Activated CD4-positive, alpha-beta T cell treated with anti-CD3 and anti-CD28 coated beads for 24 hours (primary cell): ENCODE measurements at places on chromosomes 4 and X.

- no peak for DNase-seq
Measured at GRCh38 chrX:68693481-68694434, 46.3 kb downstream of the STARD8 start.

DNA sequence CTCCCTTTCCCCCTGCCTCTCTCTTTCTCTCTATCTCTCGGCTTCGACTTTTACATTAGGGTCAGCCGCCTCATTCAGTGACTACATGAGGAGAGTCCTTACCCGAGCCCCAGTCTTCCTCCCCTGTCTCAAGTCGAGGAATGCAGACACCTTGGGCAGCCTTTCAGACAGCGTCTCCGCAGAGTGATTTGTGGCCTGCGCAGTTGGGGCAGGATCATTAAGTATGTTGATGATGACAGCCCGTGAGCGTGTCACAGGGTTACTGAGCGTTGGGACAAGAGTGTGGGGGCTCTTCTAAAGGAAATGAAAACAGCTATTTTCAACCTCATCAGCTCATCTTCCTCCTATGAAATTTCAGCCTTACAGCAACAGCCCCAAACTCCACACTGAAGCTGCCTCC is 312.1 kb upstream of the GATB start:
- no peak for DNase-seq

DNA sequence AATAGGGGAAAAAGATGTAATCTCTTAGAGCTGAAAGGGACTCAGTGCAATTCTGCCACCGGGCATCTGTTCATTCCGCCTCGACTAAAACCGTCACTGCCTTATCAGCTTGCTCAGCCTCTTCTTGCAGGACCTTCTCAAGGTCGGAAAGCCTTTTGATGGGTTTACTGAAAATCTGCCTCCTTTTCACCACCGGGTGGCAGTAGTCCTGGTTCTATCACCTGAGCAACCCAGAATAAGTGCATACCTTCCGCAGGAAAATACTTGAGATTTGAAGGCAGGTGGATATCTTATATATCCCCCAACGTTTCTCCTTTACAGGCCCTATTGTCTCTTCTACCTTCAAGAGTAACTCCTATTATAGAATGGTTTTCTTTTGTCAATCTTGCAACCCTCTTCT is 103.4 kb upstream of the PAK3 start:
- DNase-seq = peak; percentile 3

- no peak for DNase-seq
Measured at GRCh38 chrX:126064901-126065541, 101.1 kb downstream of the DCAF12L2 start.

DNA sequence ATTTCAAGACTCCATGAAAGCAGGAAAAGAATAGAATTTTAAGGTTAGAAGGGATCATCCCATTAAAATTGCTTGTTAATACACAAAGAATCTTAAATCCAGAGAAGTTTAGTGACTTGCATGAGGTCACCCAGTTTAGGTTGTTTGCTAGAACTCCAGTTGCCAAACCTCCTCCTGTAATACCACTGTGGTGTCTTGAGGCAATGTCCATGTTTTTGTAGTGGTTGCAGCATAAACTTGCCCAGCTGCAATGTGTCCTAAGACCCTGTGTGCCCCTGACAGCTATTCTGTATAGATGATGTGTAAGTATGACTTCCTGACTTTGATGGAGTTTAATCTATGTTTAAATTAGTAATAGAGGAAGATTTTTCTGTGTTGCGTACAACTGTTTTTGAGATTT is 6.3 kb downstream of the SFRP2 start:
- DNase-seq = no peak

DNA sequence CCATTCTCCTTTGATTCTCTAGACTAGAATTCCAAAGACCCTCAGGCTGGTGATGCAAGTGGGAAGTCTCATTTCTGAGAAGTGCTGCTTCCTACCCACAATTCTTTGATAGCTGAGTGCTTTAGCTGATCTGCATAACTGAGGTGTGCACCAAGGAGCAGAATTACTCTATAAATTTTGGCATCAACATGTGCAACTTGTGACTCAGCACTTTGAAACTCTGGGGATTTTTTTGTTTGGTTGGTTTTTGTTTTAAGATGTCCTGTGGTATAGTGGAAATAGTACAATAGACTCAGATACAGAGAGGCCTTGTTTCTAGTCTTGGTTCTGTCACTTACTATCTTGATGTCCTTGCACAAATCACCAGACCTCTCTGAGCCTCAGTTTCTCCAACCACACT is 148.4 kb downstream of the AR start:
- no peak for DNase-seq

DNA sequence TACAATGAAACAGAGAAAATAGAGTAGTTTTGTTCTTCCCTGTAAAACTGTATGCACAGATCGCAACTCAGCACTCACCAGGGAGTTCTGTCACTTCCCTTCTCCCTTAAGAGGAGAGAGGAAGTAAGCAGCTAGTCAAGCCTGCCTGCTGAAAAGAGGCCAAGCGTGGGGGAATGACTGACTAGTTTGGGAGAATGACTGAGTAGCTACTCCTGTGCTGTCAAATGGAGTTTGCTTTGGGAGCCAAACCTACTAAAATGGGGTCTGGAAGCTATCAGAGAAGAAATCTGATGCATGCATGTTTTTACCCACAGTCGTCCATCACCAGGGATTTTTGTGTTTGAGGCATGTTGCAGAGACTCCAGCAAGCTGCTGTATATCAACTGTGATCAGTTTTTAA is 54.6 kb upstream of the LHFPL1 start:
- no peak for DNase-seq

DNA sequence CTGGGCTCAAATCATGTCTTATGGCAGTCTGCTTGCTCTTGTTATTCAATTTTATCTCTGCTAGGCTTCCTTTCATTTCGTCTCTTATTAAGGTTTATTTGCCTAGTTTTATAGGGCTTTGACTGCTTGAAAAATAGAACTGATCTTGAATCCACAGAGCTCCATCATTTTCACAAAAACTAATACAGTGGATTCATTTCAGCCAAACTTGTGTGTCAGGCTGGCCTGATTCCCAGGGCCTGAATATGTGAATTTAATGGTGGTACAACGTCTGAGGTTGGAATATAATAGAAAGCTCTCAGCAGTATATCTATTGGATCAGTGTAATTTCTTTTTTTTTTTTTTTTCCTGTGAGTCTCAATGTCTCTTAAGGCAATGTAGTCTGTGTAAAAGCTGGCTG is 123.3 kb downstream of the POU4F2 start:
- DNase-seq = no peak

GRCh38 chr4:82758701-82759685 is 39.6 kb downstream of the SCD5 start:
- DNase-seq = no peak

GRCh38 chr4:139802931-139803330 is 137.3 kb downstream of the MGST2 start:
- no peak for DNase-seq

DNA sequence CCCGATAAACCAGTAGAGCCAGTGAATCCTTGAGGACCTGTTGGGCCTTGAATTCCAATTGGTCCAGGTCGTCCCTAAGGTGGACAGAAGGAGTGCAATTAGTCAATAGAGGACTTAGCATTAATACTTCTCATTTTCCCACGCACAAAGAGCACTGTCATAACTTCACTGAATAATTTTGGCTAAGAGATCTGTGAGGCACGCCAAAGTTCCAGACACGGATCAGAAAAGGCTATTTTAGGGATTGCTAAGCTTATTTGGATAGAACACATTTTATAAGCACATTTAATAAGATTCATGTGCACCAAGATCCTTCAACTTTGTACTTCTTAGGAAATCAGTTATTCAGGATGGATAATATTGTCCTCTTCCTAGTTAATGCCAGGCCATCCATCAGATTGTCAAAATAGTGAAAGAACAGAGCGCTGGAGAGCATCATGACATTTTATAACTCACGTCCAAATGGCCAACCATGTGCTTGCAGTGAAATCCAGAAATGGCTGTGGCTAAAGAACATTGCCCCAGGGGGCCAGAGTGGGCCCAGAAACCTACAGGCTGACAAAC is 129.8 kb downstream of the ATG4A start:
- no peak for DNase-seq

- DNase-seq = no peak
Measured at GRCh38 chrX:27840881-27841280, 33.1 kb downstream of the MAGEB10 start.
